ENCODE measurements at places on chromosomes 5 and 9.

DNA sequence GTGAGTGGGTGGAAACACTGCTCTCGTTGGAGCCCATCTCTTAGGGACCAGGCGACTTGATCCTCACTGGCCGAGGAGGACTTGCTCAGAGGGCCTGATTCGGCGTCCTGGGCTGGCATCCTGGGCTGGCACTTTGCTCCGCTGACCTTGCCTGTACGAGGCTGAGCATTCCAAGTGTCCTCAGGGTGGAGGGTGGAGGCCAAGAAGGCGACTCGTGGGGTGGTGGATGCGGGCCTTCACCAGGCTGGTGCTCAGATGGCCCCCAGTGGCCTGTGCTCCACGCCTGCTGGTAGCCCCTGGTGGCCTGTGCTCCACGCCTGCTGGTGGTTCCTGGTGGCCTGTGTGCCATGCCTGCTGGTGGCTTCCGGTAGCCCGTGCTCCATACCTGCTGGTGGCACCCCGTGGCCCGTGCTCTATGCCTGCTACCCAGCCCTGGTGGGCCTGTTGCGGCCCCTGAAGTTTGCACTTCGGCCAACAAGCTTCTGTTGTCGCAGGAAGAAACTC lies 42.9 kb downstream of the PHF2 start:
- no peak for DNase-seq

GRCh38 chr9:120109242-120109641 lies 470.7 kb downstream of the CDK5RAP2 start:
- DNase-seq, result peak; percentile 27

- DNase-seq, result no peak
Observed at GRCh38 chr9:4277531-4277991, 22.3 kb downstream of the GLIS3 start.

- DNase-seq, result no peak
Observed at GRCh38 chr9:24721621-24722020, 175.9 kb upstream of the IZUMO3 start.

- no peak for DNase-seq
Observed at GRCh38 chr9:128106940-128107467, 20.5 kb downstream of the PTGES2 start.

- DNase-seq, result no peak
Observed at GRCh38 chr9:135815413-135815812, 91.9 kb downstream of the CAMSAP1 start.

- DNase-seq, result no peak
Observed at GRCh38 chr9:135878528-135879236, 28.7 kb downstream of the CAMSAP1 start.

DNA sequence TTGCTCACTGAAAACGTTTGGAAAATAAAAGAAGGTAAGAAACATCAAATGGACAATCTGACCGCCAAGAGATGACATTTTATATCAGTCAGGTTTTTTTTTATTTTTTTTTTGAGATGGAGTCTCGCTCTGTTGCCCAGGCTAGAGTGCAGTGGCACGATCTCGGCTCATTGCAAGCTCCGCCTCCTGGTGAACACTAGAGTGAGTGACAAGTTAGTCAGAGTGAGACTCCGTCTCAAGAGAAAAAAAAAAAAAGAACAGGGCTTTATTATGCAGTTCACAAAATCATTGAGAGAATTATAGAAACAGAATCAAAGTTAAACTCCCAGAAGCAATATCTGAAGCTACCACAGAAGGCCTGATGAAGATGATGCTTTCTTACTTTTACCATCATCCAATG lies 70.1 kb downstream of the DTWD2 start:
- DNase-seq, result no peak

DNA sequence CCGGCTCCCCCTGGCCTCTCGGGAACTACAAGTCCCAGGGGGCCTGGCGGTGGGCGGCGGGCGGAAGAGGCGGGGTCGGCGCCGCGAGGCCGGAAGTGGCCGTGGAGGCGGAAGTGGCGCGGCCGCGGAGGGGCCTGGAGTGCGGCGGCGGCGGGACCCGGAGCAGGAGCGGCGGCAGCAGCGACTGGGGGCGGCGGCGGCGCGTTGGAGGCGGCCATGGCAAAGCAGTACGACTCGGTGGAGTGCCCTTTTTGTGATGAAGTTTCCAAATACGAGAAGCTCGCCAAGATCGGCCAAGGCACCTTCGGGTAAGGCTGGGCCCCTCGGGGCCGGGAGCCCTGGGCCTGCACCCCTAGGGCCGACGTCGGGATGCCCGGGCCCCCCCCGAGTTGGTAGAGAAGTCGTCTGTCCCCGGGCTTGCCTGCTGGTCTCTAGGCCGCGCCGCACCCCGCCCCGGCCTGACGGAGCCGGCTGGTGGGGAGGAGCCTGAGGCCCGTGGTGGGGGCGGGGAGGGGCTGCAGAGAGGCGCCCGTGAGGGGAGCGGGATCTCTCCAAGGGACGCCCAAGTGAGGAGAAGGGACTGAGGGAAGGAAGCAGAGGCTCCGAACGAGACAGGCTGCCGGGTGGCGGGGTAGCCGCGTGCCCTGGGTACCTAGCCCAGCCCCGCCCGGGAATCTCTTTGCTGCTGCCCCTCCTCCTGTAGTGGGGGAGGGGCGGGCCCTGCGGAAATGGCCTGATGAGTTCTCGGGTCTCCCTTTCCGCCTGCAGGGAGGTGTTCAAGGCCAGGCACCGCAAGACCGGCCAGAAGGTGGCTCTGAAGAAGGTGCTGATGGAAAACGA lies at the start of gene CDK9:
TSS of gene CDK9 (plus strand) at position 102 of the 840 bp plus-strand sequence. CDS start at position 217, 115 bp downstream.
- DNase-seq, result peak; percentile 92

DNA sequence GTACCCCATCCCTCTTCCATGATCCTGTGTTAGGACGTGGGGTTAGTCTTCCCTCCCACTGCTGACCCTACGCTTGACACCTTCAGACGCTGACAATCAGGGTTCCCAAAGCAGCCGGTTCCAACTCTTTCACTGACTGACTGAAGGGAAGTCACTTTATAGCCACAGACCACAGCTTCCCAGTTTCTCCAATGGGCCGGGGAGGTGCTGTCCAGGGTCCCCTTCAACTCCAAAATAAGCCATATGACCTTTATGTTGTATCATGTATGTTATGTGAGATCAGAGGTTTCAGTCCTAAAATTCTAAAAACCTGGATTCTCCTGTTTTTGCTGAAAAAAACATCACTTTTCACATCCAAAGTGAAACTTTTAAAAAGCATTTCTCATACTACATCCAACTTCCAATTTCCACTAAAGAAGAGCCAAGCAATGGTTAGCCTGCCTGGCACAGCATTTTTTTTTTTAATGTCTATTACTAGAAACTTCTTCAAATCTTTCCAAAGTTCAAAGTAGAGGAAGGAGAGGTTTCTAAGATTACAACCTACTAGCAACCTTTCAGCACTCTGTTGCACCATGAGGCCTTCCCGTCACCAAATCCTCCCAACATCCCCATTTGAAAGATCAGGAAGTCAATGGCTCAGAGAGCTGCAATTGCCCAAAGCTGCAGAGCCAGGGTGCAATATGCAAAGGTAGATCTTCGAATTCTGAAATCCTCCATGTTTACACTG lies 5.2 kb downstream of the EPB41L4B start:
- no peak for DNase-seq

- no peak for DNase-seq
Observed at GRCh38 chr9:15307523-15307841, 466 bp upstream of the TTC39B start.

- DNase-seq, result no peak
Observed at GRCh38 chr5:6522331-6522730, 73.7 kb downstream of the UBE2QL1 start.

- no peak for DNase-seq
Observed at GRCh38 chr9:4494332-4494731, 4.1 kb downstream of the SLC1A1 start.

Data from HuH-7.5 (cell line).